ENCODE measurements at places on chromosomes 2 and 18.

GRCh38 chr2:151946899-151947812 lies 118.9 kb upstream of the ARL5A start:
- DNase-seq: no peak

- no peak for DNase-seq
Observed at GRCh38 chr18:28040716-28041115, 136.2 kb downstream of the CDH2 start.

DNA sequence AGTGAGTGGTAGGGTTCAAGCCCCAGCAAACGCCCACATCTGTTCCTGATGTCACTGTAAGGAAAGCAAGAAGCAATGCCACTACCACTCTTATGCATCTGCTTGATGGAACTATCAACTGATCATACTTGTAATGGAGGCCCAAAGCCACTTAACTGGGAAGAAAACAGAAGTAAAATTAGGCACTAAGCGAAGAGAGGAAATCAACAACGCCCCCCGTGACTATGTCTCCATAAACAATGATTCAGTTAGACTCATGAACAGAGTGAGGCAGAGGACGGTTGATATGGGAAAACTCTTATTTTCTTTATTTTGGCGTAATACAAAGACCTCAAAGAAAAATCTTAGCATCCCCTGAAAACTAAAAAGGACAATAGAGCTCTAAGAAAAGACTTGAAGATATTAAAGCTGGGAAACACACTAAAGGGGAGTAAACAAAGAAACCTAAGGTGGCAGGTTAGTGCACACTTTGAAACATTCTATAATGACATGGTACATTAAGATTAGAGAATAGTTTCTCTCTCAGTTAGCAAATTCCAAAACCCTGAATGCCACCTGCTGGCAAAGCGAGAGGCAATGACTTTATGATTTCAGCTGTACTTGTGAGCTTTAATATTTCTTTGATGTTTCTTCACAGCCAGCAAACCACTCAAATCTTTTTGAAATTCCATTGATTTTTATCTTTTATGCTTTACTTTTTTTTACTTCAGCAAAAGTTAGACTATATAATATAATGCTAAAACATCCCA lies 86.5 kb downstream of the LRP2 start:
- DNase-seq: no peak

GRCh38 chr18:14089781-14090180 lies 42.5 kb downstream of the ZNF519 start:
- no peak for DNase-seq
